ENCODE measurements at places on chromosomes 13 and 19.

DNA sequence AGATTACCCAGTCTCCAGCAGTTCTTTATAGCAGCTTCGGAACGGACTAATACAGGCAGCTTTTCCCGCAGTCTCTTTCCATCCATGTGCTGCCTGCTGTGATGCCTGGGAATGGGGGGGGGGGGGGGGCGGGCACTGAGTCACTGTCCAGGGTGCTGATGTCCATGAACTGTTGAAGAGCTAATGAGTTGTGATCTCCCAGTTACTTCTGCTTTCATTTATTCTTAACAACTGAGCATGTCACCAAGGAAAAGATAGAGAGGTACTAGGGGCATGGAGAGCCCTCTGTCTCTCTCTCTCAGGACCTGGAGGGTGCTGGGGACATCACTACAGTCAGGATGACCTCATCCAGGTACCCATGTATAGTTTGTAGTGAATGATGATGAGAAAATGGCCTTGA, 20.3 kb upstream of the CEACAM1 start:
- DNase-seq = no peak

GRCh38 chr19:16293118-16294091, 31.2 kb upstream of the KLF2 start:
- DNase-seq = no peak

GRCh38 chr13:67489016-67489415, 258.9 kb upstream of the PCDH9 start:
- no peak for DNase-seq

- no peak for DNase-seq
Measured at GRCh38 chr19:50759886-50760285, 10.4 kb upstream of the GPR32 start.

- no peak for DNase-seq
Measured at GRCh38 chr13:37273836-37274235, 168.4 kb upstream of the CSNK1A1L start.

- DNase-seq = no peak
Measured at GRCh38 chr19:3520166-3521103, 14.3 kb downstream of the FZR1 start.

DNA sequence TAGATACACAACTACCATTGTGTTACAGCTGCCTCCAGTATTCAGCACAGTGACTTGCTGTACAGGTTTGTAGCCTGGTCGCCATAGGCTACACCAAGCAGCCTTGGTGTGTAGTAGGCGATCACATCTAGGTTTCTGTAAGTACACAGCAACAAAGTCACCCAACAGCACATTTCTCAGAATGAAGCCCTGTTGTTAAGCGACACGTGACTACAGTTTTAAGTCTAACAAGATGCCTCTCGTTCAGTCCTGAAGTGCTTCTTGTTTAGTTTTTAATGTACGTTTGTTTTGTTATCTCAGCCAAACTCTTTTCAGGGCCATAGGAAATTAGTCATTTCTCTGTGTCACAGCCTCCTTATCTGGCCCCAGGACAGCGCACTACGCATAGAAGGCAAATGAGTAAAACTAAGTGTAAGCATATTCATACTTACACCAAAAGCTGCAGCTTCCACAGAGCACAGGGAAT, 50.0 kb upstream of the GPR183 start:
- DNase-seq = no peak

DNA sequence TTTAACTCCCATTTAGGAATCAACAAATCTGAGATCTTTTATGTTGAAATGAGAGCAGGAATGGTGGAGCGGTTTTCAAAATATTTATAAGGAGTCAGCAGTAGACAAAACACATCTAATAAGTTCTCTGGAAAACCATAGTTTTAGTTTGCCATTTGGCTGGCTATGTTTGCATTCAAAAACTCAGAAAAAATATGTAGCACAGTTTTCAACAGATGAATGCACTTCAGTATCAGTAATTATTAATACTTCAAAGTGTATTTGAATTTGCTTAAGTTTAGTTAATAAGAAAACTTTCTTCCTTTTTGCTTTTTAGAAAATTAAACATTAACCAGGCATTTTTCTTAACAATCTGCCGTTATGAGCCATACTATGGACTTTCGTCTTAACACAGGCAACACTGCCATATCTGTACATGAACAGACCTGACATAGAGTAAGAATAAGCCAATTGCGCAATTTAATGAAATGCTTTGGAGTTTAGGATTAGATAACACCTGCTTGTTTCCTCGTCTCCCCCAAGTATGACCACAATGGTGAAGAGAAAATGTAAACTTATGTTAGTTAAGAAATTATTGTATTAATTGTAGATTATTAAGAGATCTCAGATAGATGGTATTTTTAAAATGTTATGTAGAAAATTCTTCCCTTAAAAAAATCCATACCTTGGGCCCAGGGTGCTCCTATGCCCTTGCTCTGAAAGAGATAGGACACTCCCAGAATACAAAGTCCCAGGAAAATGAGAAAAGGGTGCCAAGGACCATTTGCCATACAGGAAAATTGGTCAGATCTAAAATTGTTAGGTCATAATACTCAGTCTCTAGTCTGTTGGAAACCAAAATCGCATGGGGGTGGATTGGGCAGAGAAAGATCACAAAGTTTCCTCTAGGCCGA, 552.3 kb upstream of the ARGLU1 start:
- no peak for DNase-seq

GRCh38 chr13:31967155-31967554, 64.4 kb upstream of the FRY start:
- DNase-seq = no peak

GRCh38 chr19:1409204-1410005, 2.0 kb downstream of the DAZAP1 start:
- no peak for DNase-seq

DNA sequence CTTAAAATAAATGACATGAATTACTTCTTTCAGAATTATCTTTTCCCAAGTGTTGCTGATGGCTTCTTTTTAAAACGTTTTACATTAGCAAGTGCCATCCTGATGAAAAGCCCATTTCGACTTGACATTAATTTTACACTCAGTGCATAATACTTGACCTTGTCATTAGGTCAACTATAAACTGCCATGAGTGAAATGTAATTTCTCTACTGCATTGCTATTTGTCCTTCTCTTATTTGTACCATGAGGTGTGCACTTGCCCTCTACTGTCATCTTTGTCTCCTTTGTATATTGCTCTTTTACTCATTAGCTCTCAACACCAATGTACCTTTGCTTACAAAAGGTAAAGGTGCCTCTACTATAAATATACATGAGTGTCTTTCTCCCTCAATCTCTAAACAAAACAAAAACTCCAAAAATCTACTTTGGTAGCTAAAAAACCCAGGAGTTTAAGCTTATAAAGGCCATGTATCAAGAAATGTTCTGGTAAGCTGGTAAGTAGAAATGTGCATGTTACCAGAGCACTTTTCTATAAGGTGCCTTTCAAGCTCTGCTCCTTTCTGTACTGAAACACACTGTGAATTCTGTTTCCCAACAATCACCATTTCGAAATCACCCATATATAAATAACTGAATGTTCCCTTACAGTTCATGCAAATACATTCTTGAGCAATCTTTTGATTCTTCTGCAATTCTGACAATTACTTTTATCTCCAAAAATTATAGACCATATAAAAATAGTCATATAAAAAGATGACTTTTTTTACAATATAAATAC, 351.4 kb downstream of the SLITRK5 start:
- DNase-seq = no peak

DNA sequence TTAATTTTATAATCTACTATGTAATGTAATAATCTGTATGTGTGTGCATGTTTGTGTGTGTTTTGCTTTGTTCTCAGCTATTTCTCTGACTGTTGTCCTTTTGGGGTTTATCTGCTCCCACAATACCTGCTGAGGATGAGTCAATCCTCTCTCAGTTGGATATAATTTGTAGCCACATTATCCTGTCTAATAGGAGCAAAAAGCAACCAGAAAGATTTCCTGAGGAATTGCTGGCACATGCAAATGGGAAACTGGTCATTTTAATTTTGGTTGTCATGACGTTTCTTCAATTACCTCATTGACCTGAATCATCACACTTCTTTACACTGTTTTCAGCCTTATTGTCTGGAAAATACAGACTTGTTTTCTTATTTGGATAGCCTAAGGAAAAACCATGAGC, 488.4 kb downstream of the KLF5 start:
- no peak for DNase-seq

- no peak for DNase-seq
Measured at GRCh38 chr19:48533770-48534169, 18.2 kb upstream of the SULT2B1 start.
